HT-29 (cell line): ENCODE measurements at places on chromosomes 5 and 9.

- no peak for DNase-seq
These were observed 57.0 kb downstream of the SECISBP2 start for GRCh38 chr9:89375191-89375760.

GRCh38 chr5:67003935-67004729 is 192.5 kb downstream of the CD180 start:
- DNase-seq = peak; percentile 87

DNA sequence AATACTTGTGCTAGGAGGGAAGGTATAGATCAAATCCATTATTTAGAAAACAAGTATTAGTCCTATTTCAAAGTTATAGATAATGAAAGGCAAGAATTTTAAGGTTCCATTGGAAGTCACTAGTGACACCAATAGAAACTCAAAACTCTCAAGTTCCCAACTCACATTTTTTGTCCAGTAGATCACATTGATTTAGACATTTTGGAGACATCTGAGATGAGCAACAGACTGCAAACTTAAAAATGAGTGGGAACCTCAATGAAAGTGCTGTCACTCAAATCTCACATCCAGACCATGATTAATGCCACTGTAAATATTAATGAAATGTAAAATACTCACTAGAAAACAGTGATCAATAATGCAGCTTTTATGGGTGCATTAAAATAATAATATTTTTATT is 405.0 kb downstream of the ENC1 start:
- DNase-seq = no peak

DNA sequence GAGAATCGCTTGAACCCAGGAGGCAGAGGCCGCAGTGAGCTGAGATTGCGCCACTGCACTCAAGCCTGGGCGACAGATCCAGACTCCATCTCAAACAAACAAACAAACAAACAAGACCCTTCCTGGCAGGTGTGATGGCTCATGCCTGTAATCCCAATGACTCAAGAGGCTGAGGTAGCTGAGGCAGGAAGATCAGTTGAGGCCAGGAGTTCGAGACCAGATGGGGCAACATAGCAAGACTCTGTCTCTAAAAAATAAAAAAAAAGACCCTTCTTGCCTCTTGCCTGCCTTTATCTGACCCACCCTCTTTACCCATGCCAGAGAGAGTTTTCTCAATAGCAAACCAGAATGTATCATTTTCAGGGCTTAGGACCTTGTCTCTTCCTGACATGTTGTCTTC is 8.8 kb upstream of the PANK3 start:
- no peak for DNase-seq

DNA sequence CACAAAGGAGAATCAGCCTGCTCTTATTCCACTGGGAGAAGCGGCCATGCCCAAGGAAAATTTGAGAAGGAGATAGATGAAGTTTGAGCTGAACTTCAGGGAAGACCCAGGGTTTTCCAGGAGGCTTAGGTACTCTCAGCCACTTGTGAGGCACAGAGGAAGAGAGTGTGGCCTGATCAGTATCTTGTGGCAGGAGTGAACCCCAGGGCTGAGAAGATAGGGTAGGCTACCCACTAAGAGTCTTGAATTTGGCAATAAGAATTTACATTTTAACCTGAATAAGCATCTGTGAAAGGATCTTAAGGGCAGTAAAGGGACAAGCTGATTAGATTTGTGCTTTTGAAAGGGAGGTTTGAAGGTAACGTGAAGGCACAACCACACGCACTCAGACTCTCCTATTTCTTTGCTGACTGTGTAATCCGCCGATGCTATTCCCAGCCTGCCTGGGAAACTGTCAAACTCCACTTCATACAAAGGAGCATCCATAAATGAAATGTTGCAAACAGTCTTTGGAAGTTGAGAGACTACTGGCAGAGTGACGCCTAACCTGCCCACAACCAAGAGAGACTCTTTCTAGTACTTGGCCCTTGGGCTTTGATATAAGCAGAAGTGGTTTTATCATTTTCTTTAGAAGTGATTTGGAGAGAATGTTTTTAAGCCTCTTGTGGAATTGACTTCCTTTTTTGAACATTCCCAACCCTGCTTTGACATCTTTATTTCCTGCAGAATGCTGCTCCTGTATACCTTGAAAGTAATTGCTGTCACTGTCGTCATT is 108.2 kb upstream of the VCAN start:
- DNase-seq = no peak

DNA sequence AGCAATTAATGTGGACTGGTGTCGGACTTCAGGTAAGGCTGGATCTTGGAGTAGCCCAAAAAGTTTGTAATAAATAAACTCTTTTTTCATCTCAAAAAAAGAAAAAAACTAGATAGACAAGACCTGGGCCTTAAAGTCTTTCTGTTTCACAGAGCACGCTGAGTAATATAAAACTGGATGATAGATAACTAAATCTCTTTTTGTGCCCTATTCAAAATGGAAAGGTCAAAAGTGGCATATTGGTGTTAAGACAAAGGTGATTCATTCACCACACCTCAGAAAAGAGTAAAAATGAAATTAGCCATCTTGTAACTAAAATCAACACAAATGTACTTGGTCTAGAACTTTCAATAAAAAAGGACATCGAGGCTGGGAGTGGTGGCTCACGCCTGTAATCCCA is 30.3 kb upstream of the RFK start:
- no peak for DNase-seq

DNA sequence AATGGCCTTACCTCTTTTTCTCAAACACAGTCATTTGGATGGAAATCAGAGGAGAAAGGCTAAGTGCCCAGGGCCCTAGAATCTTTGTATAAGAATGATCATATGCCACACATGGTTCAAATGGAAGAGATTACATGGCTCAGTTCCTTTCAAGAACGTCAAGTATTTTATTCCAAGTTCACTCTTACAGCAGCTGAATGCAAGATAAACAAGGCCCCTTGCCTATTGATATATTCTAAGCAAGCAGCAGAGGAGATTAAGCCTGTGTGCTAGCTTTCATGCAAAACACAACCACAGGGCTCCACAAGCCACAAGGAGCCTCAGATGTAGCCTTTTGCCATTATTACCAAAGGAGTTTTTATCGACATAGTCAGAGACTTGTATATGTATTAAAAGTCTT is 55.3 kb upstream of the SLCO6A1 start:
- no peak for DNase-seq

DNA sequence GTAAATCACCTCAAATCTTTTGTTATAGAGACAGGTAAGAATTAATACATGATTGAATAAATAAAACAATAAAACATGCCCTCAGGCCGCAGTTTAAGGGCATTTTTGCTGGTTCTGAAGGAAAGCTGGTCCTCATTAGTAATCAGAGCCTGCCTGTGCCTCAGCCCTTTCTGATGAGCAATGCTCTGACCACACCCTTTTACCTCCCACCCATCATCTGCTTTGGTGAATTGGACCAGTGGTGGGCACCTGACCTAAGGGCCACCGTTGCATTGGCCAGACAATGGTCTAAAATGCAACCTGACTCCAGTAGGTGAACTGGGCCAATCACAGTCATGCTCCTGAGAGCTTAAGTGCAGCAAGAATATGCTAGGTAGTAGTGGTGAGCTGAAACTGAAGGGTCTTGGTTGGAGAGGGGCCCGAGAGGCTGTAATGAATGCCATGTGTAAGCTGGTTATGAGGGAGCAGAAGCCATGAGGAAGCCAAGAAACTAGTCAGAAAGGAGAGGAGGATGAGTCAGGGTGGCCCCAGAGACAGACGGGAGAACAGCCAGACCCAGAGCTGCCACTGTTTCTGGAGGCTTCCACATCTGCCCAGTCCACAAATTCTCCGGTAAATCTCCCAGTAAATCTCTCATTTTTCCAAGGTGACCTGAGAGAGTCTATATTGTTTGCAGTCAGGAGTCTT is 45.5 kb upstream of the ZSWIM6 start:
- DNase-seq = no peak
